ENCODE measurements at places on chromosomes 12 and 14. TPM values are rescaled to one million over a fixed set of nuclear protein-coding genes. Genes with fewer than 3 reads are reported as not detected.

TAS2R50 gene
- total RNA-seq = 0.42 TPM

SERPINA1 gene
- total RNA-seq = 3.9 TPM

MYF6 gene
- total RNA-seq = not detected

TIGAR gene
- total RNA-seq = 14.8 TPM

OAS2 gene
- total RNA-seq = 9.7 TPM

PRORP gene
- total RNA-seq = 17.6 TPM

ANO2 gene
- 11.7 TPM for total RNA-seq

GLS2 gene
- 0.54 TPM for total RNA-seq

GNB3 gene
- total RNA-seq = 2.9 TPM

PPP1CC gene
- total RNA-seq = 116 TPM

OTX2 gene
- total RNA-seq = not detected

- H3K27me3 ChIP-seq = peaks cover 9% of the 10 kb centered on the region
- H3K4me3 ChIP-seq = no peak overlapping the region
- H3K4me1 ChIP-seq = no peaks in the 10 kb centered on the region
- no peak overlapping the region for H3K27ac ChIP-seq
These were observed 223.3 kb upstream of the SFSWAP start for GRCh38 chr12:131487388-131488124.

DNA sequence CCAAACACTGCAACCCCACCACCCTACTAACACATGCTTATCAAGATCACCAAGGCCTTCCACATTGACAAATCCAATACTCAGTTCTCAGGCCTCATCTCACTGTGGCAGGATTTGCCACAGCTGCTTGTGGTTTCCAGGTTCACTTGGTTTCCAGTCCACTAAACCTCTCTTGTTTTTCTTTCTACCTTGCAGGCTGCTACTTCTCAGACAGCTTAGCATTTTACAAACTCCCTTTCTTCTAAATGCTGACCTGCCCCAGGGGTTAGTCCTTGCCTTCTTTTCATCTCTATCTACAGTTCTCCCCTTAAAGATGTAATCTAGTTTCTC lies 84.1 kb downstream of the BCAT1 start:
- H3K27me3 ChIP-seq = no peaks in the 10 kb centered on the region
- H3K4me1 ChIP-seq = no peaks in the 10 kb centered on the region
- H3K4me3 ChIP-seq = no peak overlapping the region

DNA sequence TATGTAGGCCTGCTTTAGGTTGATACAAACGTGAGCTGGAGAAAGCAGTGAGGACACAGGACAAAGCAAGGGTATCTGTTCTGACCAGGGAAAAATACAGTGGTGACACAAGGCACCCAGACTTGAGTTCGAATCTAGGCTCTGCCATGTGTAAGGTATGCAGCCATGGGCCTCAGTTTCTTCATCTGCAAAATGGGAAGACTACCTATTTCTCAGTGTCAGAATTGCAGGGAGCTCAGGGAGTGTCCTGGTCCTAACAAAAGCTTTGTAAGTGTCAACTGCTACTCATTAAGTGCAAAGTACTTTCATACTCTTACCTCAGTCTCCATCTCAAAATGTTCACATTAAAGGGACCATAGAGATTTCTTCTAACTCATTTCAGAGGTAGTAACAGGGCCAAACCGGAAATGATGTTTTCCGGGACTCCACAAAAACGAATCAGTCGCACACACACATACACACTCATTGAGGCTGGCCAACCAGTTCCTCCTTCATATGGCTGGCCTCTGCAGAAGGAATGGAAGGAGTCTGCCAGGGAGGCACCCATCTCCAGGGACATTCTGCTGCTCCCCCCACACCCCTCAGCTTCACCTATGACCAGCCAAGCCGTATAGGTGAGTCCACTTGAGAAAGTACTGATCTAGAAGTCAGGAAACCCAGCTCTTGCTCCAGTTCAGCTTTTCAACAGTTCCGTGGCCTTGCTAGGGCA lies 7.8 kb downstream of the CTDSP2 start:
- DNase-seq = no peak
- peaks cover 100% of the 10 kb centered on the region for H3K4me1 ChIP-seq
- H3K27ac ChIP-seq = peak overlapping the region; percentile 61
- no peaks in the 10 kb centered on the region for H3K27me3 ChIP-seq
- no peaks in the 10 kb centered on the region for H3K36me3 ChIP-seq

- no peaks in the 10 kb centered on the region for H3K36me3 ChIP-seq
- H3K4me3 ChIP-seq = no peak overlapping the region
- no peaks in the 10 kb centered on the region for H3K27me3 ChIP-seq
- DNase-seq = no peak
- peaks cover 23% of the 10 kb centered on the region for H3K4me1 ChIP-seq
These were observed 126.9 kb upstream of the FGD4 start for GRCh38 chr12:32272465-32272864.

GRCh38 chr12:21891751-21892217 lies 49.4 kb downstream of the ABCC9 start:
- H3K27me3 ChIP-seq = no peaks in the 10 kb centered on the region
- H3K36me3 ChIP-seq = peaks cover 20% of the 10 kb centered on the region
- H3K4me3 ChIP-seq = no peak overlapping the region
- peaks cover 8% of the 10 kb centered on the region for H3K4me1 ChIP-seq
- peak overlapping the region; percentile 67 for H3K27ac ChIP-seq

GRCh38 chr12:64072916-64073575 lies 149.1 kb downstream of the KICS2 start:
- DNase-seq = no peak
- H3K4me1 ChIP-seq = no peaks in the 10 kb centered on the region
- H3K36me3 ChIP-seq = peaks cover 4% of the 10 kb centered on the region
- H3K4me3 ChIP-seq = no peak overlapping the region
- H3K27me3 ChIP-seq = no peaks in the 10 kb centered on the region
- H3K27ac ChIP-seq = no peak overlapping the region

GRCh38 chr12:67578976-67579661 lies 69.4 kb upstream of the DYRK2 start:
- no peak overlapping the region for H3K27ac ChIP-seq
- no peaks in the 10 kb centered on the region for H3K4me1 ChIP-seq
- H3K36me3 ChIP-seq = no peaks in the 10 kb centered on the region
- DNase-seq = no peak
- H3K27me3 ChIP-seq = no peaks in the 10 kb centered on the region

DNA sequence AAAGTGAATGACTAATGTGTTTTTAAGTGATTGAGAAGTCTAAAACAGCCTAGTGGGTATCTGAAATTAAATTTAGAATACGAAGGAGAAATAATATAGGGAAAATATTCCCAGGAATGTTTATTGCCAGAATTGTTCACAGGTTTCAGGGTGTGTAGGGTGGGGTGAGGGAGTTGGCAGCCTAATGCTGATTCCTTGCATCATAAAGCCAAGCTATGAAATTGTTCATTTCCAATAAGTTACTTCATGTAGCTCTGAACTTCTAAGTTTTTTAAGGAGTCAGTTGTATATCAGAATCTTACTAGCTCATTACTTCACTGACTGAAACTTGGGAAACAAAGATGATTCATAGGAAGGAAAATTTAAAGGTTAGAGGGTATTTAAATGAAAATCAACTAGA lies 56.4 kb downstream of the RAB35 start:
- H3K4me3 ChIP-seq = no peak overlapping the region
- no peaks in the 10 kb centered on the region for H3K36me3 ChIP-seq
- no peak for DNase-seq
- no peaks in the 10 kb centered on the region for H3K4me1 ChIP-seq

GRCh38 chr12:50070314-50071060 lies 13.1 kb downstream of the ASIC1 start:
- no peak overlapping the region for H3K27ac ChIP-seq
- DNase-seq = peak; percentile 74
- no peaks in the 10 kb centered on the region for H3K27me3 ChIP-seq
- H3K4me3 ChIP-seq = no peak overlapping the region
- H3K4me1 ChIP-seq = peaks cover 3% of the 10 kb centered on the region

DNA sequence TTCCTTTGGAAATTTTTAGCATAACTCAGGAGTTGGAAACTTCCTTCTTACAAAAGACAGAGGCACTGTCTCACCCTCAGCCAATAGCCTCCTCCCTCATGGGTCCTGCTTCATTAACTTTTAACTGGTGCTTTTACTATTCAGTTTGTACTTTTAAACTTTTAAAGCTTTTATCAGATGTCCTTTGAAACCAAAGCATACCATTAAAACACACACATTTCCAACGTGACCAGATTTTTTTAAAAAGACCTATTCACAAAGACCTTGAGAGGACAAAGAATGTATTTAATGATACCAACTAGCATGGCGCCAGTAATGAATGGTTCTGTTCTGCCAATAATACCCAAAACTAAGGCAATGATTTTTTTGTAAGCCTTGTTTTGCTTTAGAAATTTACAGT lies 173.6 kb upstream of the EEA1 start:
- no peak overlapping the region for H3K4me3 ChIP-seq
- H3K36me3 ChIP-seq = no peaks in the 10 kb centered on the region
- H3K27ac ChIP-seq = peak overlapping the region; percentile 57
- DNase-seq = no peak
- H3K27me3 ChIP-seq = no peaks in the 10 kb centered on the region
- H3K4me1 ChIP-seq = no peaks in the 10 kb centered on the region

DNA sequence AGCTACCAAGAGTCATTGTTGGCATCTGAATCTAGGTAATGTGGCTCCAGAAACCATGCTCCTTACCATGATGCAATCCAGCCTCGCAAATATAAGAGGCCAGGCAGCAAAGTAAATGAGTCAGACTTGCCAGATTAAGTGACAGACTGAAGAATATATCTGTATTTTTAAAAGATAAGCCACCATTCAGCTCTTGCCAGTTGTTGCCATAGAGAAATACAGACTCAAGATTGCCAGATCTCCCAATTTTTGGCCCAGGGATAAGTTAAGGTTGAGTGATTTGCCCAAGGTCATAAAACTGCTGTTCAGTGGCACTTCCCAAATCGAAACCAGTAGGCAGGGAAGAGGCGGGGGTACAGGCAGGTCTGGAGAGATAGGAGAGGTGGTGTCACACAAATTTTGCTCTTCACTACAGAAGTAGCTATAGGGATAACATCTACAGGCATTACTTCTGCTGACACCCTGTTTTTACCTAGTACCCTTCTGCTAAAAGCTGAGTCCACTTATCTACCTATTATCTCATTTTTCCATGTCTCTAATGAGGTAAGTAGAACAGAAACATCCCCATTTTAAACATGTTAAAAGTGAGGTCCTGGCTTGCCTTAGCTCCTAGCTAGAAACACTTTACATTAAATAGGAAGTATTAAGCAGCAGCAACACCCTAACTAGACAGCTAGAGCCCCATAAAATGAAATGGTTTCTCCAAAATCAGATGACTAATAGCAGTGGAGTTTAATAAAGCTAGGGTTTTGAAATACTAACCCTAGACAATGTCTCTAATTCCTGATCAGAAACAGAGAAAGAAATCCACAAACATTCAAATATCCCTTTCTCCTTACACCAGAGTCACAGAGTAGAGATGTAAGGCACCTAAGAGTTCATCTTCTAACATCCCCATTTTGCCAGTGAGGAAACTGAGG lies 19.5 kb downstream of the DCAF5 start:
- no peak for DNase-seq
- no peaks in the 10 kb centered on the region for H3K27me3 ChIP-seq
- no peaks in the 10 kb centered on the region for H3K36me3 ChIP-seq

- no peaks in the 10 kb centered on the region for H3K27me3 ChIP-seq
- DNase-seq = no peak
- H3K36me3 ChIP-seq = peaks cover 11% of the 10 kb centered on the region
- H3K27ac ChIP-seq = no peak overlapping the region
- H3K4me3 ChIP-seq = no peak overlapping the region
These were observed 17.5 kb downstream of the MTA1 start for GRCh38 chr14:105436891-105437722.

GRCh38 chr14:89107626-89108025 lies 283.2 kb downstream of the TTC8 start:
- no peaks in the 10 kb centered on the region for H3K4me1 ChIP-seq
- peaks cover 13% of the 10 kb centered on the region for H3K27me3 ChIP-seq
- no peak for DNase-seq
- no peak overlapping the region for H3K27ac ChIP-seq
- no peaks in the 10 kb centered on the region for H3K36me3 ChIP-seq

GRCh38 chr12:71686658-71687025 lies 760 bp downstream of the TMEM19 start:
- no peak for DNase-seq
- H3K4me3 ChIP-seq = peak overlapping the region; percentile 75
- H3K27ac ChIP-seq = peak overlapping the region; percentile 84
- peaks cover 29% of the 10 kb centered on the region for H3K4me1 ChIP-seq
- peaks cover 16% of the 10 kb centered on the region for H3K36me3 ChIP-seq
- H3K27me3 ChIP-seq = no peaks in the 10 kb centered on the region

GRCh38 chr12:111788178-111788654 lies 21.5 kb downstream of the ALDH2 start:
- peak; percentile 43 for DNase-seq
- peaks cover 13% of the 10 kb centered on the region for H3K4me1 ChIP-seq
- H3K4me3 ChIP-seq = no peak overlapping the region
- H3K27ac ChIP-seq = no peak overlapping the region
- H3K27me3 ChIP-seq = no peaks in the 10 kb centered on the region

GRCh38 chr14:64763801-64764621 lies 59.8 kb downstream of the PLEKHG3 start:
- H3K27me3 ChIP-seq = no peaks in the 10 kb centered on the region
- peak overlapping the region; percentile 79 for H3K27ac ChIP-seq
- H3K4me3 ChIP-seq = no peak overlapping the region
- H3K36me3 ChIP-seq = peaks cover 16% of the 10 kb centered on the region

DNA sequence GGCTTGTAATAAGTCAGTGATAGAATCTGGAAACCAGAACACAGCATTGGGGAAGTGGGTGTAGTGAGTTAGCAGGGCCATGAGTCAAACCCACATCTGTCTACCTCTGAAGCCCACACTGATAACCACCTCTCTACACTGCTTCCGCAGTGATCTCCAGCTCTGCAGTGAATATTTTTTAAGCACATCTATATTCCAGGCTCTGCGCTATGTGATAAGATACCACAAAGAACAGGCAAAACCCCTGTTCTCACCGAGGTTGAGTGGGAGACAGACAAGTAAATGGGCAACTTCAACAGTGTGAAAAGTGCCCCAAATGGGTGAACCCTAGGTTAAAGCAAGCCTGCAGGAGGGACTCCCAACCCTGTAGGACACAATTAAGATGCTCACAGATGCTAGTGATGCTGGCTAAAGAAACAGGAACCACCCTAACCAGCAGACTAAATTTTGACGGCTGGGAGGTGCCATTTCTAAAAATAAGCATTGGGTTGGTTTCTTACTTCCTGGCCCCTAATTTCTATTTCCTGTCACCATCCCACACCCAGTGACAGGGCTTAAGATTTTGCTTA lies 375.0 kb downstream of the DPF3 start:
- H3K27me3 ChIP-seq = no peaks in the 10 kb centered on the region
- H3K4me3 ChIP-seq = no peak overlapping the region
- no peaks in the 10 kb centered on the region for H3K36me3 ChIP-seq
- DNase-seq = no peak

- no peak overlapping the region for H3K4me3 ChIP-seq
- no peaks in the 10 kb centered on the region for H3K27me3 ChIP-seq
- H3K36me3 ChIP-seq = no peaks in the 10 kb centered on the region
- no peak overlapping the region for H3K27ac ChIP-seq
- no peak for DNase-seq
These were observed 75.5 kb upstream of the CLMN start for GRCh38 chr14:95395098-95395737.

GRCh38 chr14:20998139-20998538 lies 954 bp upstream of the SLC39A2 start:
- no peaks in the 10 kb centered on the region for H3K27me3 ChIP-seq
- H3K36me3 ChIP-seq = no peaks in the 10 kb centered on the region
- no peak overlapping the region for H3K27ac ChIP-seq
- DNase-seq = no peak
